ENCODE measurements at places on chromosomes 4 and X. TPM values are rescaled to one million over a fixed set of nuclear protein-coding genes. Genes with fewer than 3 reads are reported as not detected.

DNA sequence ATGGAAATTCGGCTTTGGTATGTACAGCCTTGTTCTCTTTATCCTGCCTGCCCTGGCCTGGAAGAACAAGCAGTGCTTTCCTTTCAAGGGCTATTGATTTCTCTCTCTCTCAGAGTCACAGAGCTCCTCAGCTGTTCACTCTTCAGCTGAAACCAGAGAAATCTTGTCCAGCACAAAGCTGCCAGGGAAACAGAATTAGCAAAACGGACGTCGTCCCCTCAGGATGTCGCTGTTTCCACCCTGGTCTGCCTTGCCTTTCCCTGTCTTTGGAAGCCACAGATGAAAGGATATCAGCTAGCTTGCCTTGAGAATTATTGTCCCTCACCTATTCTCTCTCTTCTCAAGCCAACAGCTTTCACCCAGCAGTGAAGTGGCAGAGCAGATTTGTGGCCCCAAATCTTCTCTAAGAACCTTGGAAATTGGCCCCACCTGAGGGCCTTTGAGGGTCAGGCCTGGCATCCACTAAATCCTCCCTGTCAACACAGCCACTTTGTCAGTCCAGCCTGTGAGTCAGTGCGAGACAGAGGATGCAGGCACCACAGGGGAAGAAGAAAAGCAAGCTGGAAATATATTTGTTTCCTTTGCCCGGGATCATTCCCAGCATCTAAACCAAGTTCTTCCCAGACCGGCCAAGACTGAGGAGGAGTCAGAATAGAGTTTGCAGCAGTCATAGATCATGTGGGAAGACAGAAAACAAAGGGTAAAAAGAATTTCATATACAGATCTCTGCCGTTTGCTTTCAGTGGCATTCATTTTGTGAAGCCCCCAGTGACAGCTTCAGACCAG, 63.8 kb upstream of the MTM1 start:
- peak; percentile 30 for DNase-seq

- no peak for DNase-seq
Measured at GRCh38 chr4:34289489-34289888, 1954.8 kb downstream of the ARAP2 start.

DNA sequence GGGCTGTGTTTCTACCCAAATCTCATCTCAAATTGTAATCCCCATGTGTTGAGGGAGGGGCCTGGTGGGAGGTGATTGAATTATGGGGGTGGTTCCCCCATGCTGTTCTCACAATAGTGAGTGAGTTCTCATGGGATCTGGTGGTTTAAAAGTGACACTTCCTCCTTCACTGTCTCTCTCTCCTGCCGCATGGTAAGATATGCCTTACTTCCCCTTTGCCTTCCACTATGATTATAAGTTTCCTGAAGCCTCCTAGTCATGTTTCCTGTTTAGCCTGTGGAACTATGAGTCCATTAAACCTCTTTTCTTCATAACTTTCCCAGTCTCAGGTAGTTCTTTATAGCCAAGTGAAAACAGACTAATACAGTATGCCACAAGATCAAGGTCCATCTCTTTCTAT, 70.0 kb upstream of the MSX1 start:
- DNase-seq: no peak

GRCh38 chr4:56908206-56909085, 746 bp downstream of the REST start:
- peak; percentile 70 for DNase-seq

- DNase-seq: no peak
Measured at GRCh38 chr4:183352546-183352945, 30.3 kb upstream of the CLDN24 start.

FOXR2 gene
- not detected for total RNA-seq

DNA sequence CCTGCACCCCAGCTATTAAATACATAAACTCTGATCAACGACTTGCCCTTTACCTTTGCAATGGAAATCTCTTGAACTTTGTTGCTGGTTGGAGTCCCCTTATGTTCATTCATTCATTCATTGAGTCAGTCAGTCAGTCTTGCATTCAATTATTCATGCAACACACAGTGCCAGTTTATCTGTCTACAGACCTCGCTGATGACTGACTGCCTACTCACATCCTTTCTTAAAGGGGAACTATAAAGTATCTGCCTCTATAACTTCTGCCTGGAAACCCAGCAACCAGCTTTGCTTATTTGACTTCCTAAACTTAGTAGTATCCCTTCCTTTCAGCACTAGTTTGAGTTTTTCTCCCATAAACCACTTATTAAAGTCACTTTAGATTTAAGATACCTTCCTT, 620.8 kb upstream of the ADGRL3 start:
- no peak for DNase-seq

DNA sequence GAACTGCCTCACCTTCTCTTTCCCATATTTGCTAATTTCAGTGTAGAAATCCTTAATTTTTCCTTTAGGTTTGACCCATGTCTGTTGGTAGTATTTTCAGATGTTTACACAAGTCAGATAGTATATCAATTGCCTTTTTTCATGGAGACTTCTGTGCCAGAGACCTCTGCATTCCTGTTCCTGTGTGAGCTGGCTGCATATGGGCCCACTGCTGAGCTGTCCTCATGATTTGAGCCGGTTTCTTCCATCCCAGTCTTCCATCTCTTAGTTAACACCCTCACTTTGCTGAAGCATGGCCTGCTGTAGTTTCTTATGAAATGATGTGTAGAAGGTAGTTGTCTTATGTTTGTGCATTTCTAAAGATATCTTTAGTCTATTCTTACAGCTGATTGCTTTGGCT, 40.0 kb downstream of the CDS1 start:
- no peak for DNase-seq

HSFX2 gene
- total RNA-seq: not detected
